ENCODE measurements at places on chromosomes 7 and 10.

GRCh38 chr7:82507365-82507975 lies 63.9 kb upstream of the CACNA2D1 start:
- no peak for DNase-seq

- no peak for DNase-seq
These were observed 415.1 kb upstream of the FZD8 start for GRCh38 chr10:36057180-36057579.

DNA sequence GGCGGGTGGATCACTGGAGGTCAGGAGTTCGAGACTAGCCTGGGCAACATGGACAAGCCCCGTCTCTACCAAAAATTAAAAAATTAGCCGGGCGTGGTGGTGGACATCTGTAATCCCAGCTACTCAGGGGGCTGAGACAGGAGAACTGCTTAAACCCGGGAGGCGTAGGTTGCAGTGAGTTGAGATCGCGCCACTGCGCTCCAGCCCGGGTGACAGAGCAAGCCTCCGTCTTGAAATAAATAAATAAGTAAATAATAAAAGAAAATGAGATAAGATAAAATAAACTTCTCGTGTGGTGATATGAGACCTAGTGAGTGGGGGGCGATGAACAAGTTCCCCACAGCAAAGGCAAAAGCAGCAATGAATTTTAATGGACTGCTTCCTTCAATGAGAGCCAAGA lies 33.6 kb upstream of the LMTK2 start:
- no peak for DNase-seq

- DNase-seq: no peak
These were observed 31.4 kb downstream of the ANK3 start for GRCh38 chr10:60358282-60358681.

DNA sequence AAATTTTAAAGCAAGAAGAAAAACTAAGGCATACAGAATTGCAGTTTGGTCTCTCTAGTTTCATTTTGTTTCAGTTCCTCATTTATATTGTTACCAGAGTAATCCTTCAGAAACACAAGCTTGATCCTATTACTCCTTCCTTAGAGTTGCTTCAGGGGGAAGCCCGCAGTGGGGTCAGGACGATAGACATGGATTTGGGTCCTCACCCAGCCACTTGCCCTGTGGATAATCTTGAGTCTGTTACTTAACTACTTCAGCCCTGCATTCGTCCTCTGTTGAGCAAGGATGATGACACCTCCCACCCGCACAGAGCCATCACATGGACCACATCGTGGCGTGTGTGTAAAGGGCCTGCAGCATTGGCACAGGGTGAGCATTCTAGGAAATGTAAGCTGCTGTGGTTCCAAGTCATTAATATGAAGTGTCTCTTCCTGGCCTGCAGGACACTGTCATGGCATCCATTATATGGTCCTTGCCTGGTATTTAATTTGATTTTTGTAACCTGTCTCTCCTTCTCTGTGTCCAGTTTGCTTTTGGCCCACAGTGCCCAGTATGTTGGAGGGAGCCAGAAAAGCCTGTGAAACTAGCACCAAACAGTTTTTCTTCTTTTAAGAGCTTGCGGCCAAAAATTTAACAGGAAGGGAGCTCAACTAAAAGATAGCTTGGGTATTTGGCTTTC lies 111.2 kb downstream of the EEPD1 start:
- no peak for DNase-seq

GRCh38 chr10:6713716-6714115 lies 133.6 kb upstream of the PRKCQ start:
- DNase-seq: no peak

DNA sequence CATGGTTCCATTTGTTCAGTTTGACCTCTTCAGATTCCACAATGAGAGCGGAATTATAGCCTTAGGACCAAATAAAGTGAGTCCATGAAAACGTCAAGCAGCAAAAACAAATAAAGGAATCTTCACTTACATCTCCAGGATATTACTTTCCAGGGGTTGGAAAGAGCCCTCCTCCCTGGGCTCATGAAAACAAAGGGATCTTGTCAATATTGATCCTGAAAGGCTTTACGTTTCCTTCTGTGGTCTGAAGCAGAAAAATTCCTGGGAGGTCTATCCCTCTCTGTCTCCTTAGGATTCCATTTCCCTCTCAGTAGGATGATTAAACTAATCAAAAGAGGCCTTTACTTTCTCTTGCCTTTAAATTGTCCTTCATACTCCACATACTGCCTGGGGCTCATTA lies 293.5 kb downstream of the GPAM start:
- no peak for DNase-seq

DNA sequence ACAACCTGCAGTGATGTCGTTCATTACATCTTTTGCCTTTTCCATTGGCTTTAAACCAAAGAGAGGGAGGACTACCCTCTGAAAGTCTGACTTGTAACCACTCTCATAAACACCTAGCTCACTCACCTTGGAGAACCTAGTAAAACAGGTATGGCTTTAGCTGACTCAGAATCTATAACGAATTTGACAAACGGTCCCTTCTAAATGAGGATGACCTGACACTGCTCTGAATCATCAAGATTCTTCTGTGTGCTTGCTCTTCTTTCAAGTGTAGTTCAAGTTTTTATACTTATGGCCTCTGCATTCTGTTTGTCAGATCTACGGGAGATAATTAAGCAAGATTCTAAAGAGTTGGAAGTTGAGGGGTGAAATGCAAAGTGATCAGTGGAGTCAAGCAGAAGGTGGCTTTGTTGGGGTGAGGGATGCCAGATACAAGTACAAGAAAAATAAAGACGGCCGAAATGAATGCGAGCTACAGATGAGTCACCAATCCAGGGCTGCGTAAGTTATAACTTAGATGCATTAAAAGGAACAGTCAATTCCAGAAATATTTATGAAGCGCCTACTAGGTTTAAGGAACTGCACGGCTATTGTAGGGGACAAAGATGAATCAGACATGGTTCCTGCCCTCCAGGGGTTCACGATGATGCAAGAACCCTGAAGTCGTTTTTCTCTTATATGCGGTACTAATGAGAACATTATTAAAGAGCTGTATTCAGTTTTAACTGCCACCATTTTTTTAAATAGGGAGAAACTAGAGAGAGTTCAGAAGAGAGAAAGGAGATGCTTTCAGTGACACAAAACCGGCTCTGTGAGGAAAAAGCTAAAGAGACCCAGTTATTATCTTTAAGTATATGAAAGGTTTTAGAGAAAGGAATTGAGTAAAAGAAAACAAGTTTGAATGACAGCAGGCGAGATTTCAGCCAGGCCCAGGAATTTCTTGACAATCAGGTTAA lies 6.5 kb downstream of the HIPK2 start:
- DNase-seq: peak; percentile 80

- DNase-seq: peak; percentile 17
These were observed 375 bp upstream of the CHN2 start for GRCh38 chr7:29194206-29194593.

DNA sequence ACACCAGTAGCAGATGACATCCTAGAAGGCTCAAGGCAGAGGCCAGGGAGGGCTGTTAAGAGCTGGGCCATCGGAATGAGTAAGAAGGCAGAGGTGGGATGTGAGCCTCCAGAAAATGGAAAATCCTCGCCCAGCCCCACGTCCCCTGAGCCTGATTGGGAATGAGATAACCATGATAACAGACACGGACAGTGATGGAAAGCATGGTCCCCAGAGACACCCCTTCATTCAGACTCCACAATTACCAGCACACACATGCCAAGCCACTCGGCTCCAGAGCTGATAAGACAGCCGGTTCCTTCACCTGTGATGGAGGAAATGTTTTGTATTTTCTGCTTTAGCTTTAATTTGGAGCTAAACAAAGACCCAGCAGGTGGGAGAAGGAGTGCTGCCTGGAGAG lies 106.0 kb downstream of the GRID1 start:
- no peak for DNase-seq

- no peak for DNase-seq
These were observed 45.8 kb downstream of the GLCCI1 start for GRCh38 chr7:8014399-8014798.

DNA sequence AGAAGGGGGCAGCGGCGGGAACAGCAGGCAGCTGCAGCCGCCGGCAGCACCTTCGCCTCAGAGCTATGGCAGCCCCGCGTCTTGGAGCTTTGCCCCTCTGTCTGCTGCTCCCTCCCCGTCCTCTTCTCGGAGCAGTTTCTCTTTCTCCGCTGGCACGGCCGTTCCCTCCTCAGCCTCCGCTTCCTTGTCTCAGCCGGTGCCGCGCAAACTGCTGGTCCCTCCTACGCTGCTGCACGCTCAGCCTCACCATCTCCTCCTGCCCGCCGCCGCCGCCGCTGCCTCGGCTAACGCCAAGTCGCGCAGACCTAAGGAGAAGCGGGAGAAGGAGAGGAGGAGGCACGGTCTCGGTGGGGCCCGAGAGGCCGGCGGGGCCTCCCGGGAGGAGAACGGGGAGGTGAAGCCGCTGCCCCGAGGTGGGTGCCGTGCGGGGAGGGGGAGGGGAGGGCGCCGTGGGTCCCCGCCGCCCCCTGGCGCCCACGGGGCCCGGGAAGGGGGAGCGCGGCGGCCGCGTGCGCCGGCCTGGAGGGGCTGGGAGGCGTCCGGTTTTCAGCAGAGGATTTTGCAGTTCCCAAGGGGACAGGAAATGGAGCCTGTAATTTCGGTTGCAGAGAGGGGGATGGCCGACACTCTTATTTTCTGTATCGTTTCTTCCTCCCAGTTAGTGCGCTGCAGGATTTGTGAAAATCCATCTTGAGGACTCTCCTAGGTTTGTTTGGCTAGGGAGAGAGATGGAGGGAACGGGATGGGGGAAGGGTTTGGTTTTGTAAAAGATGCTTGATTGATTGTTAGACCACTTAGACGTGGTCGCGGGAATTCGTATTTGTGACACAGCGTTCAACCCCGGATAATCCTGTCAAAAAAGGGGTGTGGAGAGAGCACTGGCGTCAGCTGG lies 630 bp downstream of the RSBN1L start:
- DNase-seq: peak; percentile 54

DNA sequence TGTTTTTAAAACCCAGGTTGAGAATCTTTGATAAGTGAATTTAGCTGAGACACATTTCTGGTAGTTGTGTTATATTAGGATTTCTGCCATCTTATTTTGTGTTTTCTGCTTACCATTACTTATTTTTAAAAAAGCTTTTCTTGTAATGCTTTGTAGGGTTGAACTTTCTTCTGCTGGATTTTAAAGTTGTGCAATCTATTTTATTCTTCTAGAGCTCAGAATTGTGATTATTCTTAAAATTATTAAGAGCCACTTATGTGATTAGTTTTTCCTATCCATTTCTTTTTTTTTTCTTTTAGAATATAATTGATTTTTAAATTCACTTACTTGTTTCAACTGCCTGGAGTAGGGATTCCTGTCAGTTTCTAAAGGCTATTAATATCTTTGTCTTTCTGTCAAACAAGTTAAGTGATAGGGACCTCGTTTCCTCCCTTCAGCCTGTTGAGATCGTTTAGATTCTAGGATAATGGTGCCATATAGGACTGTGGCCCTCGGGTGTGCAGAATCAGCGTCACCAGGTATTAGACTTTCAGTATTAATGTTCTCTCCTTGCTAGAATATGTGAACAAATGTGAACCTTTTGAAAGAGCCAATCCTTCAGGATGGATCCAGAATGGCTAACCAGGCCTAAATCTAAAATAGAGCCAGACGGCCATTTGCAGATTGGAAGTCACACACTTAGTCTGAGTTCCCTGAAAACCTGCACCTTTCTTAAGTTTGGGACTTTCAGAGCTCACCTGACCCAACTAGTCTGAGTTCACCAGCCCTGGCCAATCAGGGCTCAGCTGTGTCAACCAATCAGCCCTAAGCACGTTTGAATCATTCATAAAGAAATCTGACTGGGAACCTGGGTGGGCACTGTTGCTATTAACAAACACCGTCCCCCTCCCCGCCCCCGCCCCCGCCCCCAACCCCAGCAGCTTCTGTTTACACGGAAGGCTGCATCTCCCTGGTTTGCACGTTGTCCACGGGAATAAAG lies 26.2 kb downstream of the CUX1 start:
- no peak for DNase-seq

DNA sequence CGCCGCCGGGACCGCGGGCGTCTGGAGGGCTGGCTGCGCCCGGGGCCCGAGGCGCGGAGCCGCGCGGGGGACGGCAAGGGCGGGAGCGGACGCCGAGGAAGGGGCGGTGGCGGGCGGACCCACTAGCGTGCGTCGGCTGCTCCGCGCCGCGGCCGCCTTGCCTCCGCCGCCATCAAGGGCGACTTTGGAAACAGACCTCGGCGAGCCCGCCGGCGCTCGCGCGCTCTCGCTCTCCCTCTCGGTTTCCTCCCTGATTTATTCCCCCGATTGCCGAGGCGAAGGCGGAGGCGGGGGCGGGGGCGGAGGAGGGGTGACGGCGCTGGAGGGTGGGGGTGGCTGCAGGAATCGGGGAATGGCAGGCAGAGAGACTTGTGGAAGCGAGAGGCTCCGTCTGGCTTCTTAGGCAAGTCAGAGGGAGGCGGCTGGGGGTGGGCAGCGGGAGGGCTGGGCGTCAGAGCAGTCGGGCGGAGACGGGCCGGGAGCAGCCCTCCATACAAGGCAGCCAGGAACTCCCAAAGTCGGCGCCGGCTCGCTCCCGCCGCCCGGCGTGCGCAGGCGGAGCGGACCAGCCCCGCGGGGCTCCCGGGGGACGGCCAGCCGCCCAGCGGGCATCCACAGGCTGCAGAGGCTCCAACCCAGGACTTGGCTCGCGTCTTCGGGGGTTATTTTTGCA lies at the start of gene CACNA2D1:
Gene CACNA2D1 (minus strand): TSS at position 231 of the 673 bp plus-strand sequence.
- DNase-seq: peak; percentile 27

DNA sequence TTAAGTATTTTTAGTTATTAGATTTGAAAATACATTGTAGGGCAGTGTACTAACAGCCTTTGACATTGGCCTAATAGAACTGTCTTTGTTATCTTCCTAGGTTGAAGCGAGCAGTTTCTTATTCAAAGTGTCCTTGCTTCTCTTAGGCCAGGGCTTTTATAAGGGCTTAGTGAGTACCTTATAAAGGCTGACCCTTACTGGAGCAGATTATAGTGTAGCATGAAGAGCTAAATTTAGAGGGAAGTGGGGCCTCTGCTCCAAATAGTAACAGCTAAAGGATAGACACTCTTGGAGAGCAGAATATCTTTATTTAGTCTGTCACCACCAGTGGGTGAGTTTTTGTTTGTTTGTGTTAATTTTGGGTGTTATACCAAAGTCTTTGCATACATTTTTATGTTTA lies 15.9 kb downstream of the BZW2 start:
- no peak for DNase-seq

GRCh38 chr7:133978502-133979295 lies 148.4 kb upstream of the LRGUK start:
- no peak for DNase-seq

DNA sequence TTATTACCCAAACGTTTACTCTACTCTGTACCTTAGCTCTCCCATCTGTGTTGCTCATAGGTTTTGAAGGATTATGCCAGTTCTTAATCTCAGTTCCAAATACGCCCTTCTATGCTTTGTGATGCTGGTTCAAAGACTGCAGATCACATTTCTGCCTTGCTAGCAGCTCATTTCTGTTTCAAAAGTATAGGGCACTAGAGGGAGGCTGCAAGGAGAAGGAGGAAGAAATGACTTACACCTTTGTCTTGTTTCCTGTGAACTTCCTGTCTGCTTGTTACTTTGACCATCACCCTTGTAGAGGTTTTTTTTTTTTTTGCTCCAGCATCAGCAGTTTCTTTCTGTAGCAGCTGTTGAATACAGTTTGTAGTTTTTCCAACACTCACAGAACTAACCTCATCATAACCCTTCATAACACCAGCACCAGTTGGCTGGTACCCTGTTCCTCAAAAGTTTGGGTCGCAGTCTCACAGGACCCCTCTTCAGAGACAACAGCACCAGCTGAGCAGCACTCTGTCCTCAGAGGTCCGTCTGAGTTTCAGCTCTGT lies 16.5 kb downstream of the SLK start:
- DNase-seq: no peak

GRCh38 chr7:44971188-44971901 lies 7.5 kb downstream of the MYO1G start:
- no peak for DNase-seq

GRCh38 chr10:88119160-88119559 lies 255.7 kb downstream of the PTEN start:
- no peak for DNase-seq
